ENCODE measurements at places on chromosomes 5 and 9. TPM values are rescaled to one million over a fixed set of nuclear protein-coding genes. Genes with fewer than 3 reads are reported as not detected.

- peak; percentile 72 for DNase-seq
These were observed 86.2 kb downstream of the PTPN3 start for GRCh38 chr9:109411798-109412352.

- no peak for DNase-seq
These were observed 426.2 kb upstream of the PTPRD start for GRCh38 chr9:11039006-11039405.

- no peak for DNase-seq
These were observed 9.7 kb downstream of the RASA1 start for GRCh38 chr5:87277279-87277835.

DNA sequence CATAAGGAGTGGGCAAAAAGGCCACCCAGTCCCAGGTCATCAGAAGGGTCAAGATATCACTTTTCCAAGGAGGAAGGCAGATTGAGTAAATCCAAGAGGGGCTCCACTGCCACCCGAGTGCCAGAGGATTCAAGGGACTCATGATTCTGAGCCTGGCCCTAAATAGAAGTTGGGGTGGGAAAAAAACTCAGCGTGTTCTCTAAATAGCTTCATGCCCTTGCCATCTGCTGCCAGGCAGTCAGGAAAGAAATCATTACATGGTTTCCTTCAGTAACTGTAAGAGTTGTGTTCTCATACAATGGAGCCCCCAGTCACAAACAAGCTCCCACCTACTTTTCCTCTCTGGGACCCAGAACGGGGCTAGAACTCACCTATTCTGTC is 37.2 kb downstream of the SAR1B start:
- no peak for DNase-seq

DNA sequence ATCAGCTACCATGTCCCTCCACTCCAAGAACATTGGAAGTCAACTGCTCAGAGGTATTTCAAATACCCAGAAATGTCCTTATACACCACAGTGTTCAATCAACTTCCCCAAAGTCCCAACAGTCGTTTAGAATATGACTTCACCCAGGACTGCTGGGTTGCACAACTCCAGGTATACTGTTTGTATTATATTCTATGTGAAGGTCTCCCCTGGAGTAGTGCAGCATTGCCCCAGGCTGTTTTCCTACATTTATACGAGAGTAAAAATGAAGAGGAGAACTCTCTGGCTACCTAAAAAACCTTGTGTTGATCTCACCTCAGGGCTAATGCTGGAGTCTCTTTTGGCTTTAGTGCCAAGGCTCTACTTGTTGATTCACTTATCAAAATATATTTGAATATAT is 183.6 kb upstream of the MAP3K1 start:
- no peak for DNase-seq

- DNase-seq, result peak; percentile 80
These were observed 6.3 kb downstream of the SPTAN1 start for GRCh38 chr9:128558431-128559310.

- DNase-seq, result peak; percentile 80
These were observed 2.1 kb downstream of the MXD3 start for GRCh38 chr5:177309351-177310191.

DNA sequence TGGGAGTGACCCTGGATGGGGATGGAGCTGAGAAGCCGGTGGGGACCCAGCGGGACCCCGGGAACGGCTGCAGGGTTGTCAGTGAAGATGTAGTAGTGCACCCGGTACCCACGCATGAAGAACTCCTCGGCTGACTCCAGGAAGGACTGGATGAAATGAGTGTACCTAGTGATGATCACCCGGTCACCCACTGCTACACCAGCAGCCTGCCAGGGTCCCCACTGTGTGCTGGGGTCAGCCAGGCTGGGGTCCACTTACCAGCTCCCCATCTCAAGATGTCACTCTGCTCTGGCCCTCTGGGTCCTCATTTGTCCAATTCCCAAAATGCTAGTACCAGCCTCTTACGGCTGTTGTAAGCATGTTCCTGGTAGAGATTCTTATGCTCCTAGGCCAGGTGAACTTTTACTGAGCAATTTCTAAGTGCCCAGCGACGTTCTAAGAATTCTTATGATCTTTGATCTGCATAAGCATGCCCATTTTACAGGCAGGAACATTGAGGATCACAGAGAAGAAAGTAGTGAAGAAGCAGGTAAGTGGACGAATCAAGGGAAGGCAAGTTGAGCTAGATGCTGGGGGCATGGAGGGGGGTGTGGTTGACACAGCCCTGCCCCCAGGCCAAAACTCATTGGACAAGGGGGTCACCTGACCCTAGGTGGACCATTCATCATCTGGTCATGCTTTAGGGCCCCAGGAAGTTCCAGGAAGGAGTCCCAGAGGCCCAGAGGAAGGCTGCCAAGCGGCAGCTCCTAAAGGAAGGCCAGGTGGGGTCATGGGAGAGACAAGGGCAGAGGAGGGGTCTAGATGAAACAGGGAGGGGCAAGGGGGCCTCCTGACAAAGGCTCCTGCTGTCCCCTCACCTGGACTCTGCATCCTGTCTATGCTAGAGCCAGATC is 9.4 kb downstream of the GBGT1 start:
- DNase-seq, result no peak

- DNase-seq, result no peak
These were observed 4.0 kb downstream of the NADK2 start for GRCh38 chr5:36237751-36238150.

DNA sequence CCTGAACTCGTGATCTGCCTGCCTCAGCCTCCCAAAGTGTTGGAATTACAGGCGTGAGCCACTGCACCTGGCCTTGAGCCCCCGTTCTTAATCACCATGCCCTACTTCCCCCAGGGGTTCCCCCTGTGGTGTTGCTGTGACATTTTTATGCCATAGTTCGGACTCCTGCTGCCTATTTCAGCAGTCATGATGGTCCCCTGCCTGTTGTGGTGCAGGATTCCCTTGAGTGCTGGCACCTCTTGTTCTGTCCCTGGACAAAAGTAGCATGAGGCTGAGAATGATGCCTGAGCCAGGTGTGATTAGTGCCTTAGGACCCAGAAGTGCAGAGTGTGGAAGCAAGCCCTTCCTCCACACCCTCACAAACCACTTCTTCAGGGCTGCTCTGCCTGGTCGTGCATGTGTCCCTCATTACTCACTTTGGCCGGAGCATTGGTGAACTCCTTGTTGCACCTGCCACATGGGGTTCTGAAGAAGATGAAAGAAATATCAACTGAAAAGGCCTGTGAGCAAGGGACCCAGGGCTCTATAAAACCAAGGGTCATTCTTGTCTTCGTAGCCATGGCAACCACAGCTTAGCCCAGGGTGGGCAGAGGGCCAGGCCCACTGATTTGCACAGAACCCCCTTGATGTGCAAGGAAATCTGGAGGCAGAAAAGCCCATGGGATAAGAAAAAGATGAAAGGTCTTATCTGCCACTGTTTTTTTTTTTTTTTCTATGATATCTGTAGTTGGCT is 228.0 kb downstream of the NTRK2 start:
- no peak for DNase-seq

DNA sequence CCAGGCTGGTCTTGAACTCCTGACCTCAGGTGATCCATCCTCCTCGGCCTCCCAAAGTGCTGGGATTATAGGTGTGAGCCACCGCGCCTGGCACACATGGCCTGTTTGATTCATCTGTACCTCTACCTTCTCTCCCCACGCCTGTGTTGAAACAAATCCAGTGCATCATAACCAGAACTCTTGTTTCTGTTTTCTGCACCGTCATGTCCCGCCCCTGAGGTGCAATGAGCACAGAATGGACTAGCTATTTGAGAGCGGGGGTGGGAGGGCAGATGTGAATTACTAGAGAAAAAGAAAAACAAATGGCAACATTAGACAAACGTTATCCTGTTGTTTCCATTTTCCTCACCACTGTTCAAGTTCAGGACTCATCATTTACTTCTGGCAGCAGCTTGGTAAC is 10.7 kb upstream of the FAM193B start:
- DNase-seq, result no peak

- no peak for DNase-seq
These were observed 11.9 kb downstream of the TRIO start for GRCh38 chr5:14155075-14155474.

DNA sequence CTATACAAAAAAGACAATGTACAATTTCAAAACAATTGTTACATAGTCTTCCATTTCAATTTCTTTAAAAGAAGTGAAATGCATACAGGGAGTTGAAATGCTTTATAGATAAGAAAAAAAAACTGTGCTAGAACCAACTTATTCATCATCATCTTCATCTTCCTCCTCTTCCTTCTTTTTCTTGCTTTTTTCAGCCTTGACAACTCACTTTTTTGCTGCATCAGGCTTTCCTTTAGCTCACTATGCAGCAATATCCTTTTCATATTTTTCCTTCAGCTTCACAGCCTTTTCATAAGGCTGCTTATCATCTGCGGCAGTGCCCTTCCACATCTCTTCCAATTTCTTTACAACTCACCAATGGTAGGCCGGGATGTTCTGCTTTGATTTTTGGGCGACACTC is 4.4 kb downstream of the LHFPL2 start:
- no peak for DNase-seq

DNA sequence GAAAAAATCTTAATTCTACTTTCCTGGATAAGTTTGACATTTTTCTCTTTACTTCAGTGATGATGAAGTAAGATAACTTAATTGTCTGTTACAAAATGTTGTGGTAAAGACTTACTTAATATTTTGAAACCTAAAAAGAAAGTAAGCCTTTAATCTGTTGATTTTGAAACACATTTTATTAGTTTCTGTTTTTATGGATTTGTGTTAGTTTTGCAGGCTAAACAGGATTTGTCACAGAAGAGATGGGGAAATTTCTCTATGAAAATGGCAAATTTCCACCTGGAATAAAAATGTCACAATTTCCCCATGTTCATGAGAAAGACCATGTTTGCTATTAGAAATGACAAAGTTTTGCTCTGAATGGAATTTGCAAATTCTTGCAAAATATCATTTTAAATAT is 237.1 kb downstream of the RFX3 start:
- no peak for DNase-seq

- no peak for DNase-seq
These were observed 2039.1 kb upstream of the CDH9 start for GRCh38 chr5:29077451-29077850.

- no peak for DNase-seq
These were observed 1619.6 kb upstream of the WWC1 start for GRCh38 chr5:166671811-166672210.

DNA sequence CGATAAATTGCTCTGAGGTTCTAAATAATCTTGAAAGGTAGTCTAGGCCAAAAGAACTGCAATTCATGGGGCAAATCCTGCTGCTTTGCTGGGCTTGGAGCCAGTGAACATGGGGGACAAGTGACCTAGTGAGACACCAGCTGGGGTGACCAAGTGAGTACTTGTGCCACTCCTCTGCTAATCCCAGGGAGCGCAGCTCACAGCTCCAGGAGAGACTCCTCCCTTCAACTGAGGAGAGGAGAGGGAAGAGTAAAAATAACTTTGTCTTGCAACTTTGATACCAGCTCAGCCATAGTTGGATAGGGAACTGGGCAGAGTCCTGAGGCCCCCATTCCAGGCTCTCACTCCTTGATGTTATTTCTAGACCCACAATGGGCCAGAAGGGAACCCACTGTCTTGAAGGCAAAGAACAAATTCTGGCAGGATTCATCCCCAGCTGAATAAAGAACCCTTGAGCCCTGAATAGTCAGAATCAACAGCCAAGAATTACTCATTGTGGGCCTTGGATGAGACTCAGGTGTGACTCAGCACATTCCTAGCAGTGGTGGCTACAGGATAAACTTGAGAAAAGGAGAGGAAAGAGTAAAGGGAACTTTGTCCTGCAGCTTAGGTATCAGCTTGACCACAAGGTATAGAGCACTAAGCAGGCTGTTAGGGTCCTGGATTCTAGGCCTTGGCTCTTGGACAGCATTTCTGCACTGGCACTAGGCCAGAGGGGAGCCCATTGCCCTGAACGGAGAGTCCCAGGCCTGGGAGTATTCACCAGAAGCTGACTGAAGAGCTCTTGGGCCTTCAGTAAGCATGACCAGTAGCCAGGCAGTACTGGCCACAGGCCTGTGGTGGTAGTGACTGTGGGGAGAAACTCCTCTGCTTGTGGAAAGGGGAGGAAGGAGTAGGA is 288.3 kb upstream of the CDH18 start:
- DNase-seq, result no peak

DNA sequence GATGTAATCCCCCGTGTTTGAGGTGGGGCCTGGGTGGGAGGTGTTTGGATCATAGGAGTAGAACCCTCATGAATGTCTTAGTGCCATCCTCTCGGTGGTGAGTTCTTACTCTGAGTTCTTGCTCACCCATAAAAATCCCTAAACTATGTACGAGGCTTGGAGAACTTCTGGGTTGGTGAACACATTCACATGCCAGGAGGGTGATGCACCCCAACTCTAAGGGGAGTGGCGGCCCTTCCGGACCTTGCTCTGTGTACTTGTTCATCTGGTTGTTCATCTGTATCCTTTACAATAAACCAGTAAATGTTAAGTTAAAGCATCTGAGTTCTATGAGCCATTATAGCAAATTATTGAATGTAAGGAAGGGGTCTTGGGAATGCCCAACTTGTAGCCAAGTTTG is 36.0 kb upstream of the RIC1 start:
- no peak for DNase-seq

- no peak for DNase-seq
These were observed 63.6 kb downstream of the TMEM174 start for GRCh38 chr5:73236541-73237128.

DNA sequence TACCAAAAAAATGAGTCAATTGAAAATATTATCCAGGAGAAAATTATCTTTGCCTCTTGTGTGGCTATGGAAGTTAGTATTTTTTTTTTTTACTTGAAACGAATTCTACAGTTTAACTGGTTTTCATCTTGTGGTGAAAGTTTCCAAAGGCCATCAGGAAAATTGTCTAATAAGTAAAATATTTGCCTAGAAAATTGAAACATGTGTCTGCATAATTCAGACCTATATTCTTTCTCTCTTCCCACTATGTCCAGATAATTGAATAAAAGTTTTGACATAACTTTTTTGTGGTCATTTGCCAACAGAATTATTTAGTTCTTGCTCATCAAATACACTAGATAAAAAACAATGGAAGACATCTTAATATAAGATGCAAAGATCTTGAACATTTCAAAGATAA is 321.5 kb upstream of the RPS23 start:
- DNase-seq, result no peak

- DNase-seq, result no peak
These were observed 89.2 kb upstream of the PRRC1 start for GRCh38 chr5:127428276-127428675.

DNA sequence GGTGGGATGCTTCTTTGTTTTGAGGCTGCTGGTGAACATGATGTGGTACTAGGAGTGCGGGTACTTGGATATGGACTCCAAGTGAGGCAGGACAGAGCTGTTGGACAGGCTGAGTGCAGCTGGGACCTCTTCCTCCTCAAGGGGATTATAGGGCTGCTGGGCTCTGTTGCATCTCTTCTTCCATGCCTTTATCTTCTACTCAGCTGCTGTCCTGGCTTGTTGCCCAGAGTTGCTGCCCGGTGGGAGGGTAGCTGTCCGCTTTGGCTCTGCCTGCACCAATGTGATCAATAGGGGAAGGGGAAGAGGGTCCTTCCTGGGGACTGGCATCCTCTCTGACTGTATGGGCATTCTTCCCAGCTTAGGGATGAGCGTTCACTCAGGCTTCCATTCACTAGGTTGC is 1217.9 kb upstream of the ACO1 start:
- DNase-seq, result no peak

SLCO6A1 gene
- not detected for total RNA-seq

CCDC112 gene
- total RNA-seq, result 1.9 TPM

PDE6A gene
- not detected for total RNA-seq

PCYOX1L gene
- total RNA-seq, result 21.0 TPM

TSLP gene
- total RNA-seq, result 0.81 TPM

TMEM171 gene
- total RNA-seq, result not detected

GCNT4 gene
- total RNA-seq, result 2.4 TPM

SPINK13 gene
- total RNA-seq, result not detected

All from activated naive CD4-positive, alpha-beta T cell treated with anti-CD3 and anti-CD28 coated beads for 36 hours (primary cell).